Tongue (tissue), 3 donors: ENCODE measurements at places on chromosomes 16 and 17. TPM values are rescaled to one million over a fixed set of nuclear protein-coding genes. Genes with fewer than 3 reads are reported as not detected.

TEKT5 gene
- 1.0 TPM for total RNA-seq

GRCh38 chr16:85453194-85453678 lies 159.9 kb upstream of the GSE1 start:
- no peak for DNase-seq

DNA sequence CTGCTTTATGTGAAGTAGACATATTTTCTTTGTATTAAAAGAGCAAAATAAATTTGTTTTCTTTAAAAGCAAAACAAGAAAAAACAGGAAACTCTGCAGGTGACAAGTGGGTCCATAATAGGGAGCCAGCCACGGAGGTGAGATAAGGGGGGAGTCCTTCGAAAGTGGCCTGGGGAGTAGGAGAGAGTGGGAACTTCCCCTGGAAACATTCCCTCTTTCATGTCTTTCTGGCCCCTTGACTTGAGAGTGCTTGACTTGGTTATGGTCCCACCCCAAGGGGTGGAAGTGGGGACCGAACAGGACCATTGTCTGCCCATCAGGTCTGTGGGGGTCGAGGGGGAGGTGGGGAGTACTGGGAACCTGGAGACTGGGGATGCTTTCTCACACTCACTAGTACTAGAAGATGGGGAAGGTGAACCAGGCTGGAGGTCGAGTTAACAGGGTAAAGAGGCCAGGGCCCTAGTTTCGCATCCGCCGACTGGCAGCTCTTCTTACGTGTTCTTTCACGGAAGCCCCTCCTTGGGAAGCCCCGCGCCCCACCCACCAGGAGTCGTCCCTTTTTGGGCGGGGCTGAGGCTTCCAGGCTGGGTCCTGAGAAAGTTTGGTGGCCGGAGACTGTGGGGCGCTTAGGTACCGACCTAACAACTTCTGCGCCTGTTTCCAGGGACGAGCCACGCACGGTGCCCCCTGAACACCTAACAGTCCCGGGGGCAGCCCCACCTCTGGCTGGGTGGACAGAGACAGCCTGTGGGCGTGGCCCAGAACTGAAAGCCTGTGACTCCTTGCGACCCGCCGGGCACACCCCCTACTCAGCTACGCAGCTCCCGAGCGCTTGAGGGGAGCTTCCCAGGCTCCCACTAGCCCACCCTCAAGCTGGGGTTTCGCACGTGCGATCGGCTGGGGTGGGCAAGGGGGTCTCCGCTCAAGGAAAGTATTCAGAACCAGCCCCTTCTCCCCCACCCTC lies 790 bp downstream of the TRADD start:
- DNase-seq: no peak

GRCh38 chr17:82493226-82493781 lies 26.2 kb upstream of the FOXK2 start:
- no peak for DNase-seq

GRCh38 chr17:7552621-7553051 lies 3.8 kb downstream of the TNFSF12 start:
- no peak for DNase-seq
